ENCODE measurements at places on chromosomes 2 and 18.

DNA sequence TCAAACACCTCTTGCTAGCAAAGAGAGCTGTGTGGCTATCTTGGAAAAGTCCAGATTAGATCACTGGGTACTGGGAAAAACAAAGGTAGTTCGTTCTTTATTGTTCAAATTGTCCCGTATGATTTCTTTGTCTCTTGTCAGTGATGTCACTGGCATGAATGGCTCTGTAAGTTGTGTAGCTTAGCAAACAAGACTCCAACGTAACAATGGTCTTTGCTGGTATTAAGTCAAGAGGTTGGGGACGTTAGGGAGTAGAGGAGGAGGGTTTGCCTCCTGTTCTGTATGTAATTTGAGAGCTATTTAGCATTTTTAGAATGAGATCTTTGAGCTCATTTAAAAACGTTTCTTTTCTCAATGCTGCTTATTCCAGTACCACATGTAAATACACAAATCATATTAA is 216.5 kb upstream of the SP5 start:
- DNase-seq = no peak

DNA sequence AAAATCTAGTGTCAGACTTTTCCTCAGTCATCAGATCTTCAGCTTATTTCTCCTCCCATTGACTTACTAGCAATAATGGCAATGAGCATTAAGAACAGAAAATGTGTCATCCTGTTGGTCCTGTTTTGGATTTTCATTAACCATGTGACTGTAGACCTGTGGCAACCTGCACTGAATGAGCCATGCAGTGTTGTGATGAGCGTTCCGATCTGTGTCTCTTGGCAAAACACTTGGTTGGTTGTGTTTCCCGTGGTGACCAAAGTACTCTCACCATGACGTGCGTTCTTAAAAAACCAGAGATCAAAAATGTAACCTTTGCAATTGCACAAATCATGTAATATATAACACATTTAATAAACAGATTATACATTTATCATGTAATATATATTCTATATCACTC is 138.6 kb downstream of the MAP3K20 start:
- no peak for DNase-seq

DNA sequence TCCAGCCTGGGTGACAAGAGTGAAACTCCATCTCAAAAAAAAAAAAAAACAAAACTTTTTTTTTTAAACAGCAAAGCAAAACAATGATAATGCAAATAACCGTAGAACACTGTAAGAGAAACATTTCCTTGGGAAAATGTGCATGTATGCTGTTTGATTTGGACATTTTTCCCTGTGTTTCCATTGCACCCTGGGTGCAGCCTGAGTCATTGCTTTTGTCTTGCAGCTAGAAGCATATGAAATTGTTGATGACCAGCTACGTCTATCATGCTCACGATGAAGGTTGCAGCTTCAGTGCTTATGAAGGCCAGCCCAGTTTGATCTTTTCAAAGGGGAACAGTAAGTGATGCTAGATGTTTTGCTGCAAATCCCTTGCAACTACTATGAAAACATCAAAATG is 41.5 kb downstream of the MOGAT1 start:
- DNase-seq = no peak

GRCh38 chr2:207202645-207203044 is 36.9 kb upstream of the KLF7 start:
- no peak for DNase-seq

DNA sequence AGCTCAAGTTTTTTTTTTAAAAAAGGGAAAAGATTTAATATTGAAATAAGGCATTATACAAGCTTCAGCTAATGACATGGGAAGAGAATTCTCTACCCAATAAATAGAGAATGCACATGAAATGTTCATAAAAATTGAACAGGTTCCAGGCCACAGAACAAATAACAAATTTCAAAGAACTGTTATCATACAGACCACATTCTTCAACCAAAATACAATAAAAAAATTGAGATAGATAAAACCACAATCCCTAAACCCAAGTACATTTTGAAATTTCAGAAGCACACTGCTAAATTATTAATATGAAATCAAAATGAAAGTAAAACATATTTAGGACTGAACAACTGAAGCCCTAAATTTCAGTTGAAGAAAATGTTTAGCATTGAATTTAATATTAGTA is 89.6 kb downstream of the BCL2 start:
- DNase-seq = no peak

- DNase-seq = no peak
Observed at GRCh38 chr2:60958800-60959199, 58.7 kb upstream of the PEX13 start.

DNA sequence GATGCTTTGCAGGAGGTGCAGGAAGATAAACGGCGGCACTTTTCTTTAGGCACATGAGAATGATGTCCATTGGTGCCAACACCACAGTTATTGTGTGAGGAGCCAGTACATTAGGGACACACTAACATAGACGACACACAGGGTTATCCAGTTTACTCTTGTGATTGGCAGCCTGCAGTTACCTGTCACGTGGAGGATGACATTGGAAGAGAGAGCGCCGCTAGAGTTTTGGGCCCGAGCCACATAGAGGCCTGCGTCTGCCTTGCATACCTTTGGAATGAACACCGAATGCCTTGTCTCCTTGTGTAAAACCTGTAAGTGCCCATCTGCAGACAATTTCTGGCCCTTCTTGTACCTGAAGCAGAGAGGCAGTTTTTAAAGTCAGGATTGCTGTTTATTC is 26.9 kb upstream of the TTN start:
- no peak for DNase-seq

- no peak for DNase-seq
Observed at GRCh38 chr2:142484111-142484510, 353.3 kb upstream of the LRP1B start.

GRCh38 chr2:152504618-152505017 is 169.6 kb downstream of the FMNL2 start:
- DNase-seq = no peak

GRCh38 chr2:84482603-84483002 is 23.5 kb upstream of the SUCLG1 start:
- no peak for DNase-seq

- DNase-seq = no peak
Observed at GRCh38 chr2:84741182-84741822, 139.6 kb downstream of the TRABD2A start.

DNA sequence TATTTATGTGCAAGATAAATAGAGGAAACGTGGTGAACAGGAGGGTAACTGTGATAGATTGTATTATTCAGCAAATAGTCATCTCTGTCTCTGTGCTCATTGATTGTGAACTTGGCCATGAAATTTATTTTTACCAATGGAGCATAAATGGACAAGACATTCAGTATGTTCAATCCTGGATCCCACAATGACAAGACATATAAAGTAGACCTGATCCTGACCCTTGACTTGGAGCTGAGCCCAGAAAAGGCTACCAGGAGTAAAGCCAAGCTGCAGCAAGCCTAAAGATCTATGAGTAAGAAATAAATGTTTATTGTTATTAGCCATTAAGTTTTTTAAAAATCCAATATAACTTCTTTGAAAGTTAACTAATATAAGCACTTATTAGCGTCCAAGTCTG is 531.2 kb downstream of the PIK3C3 start:
- no peak for DNase-seq

All from activated CD8-positive, alpha-beta memory T cell treated with anti-CD3 and anti-CD28 coated beads for 1 hour (primary cell).